Suppressor macrophage (primary cell): ENCODE measurements at places on chromosomes 2 and 18.

- DNase-seq: no peak
These were observed 168.7 kb downstream of the SETBP1 start for GRCh38 chr18:44849361-44849760.

GRCh38 chr2:102291319-102292075, 19.9 kb upstream of the IL1RL1 start:
- peak; percentile 77 for DNase-seq

GRCh38 chr2:111185361-111186022, 64.8 kb downstream of the BCL2L11 start:
- no peak for DNase-seq

DNA sequence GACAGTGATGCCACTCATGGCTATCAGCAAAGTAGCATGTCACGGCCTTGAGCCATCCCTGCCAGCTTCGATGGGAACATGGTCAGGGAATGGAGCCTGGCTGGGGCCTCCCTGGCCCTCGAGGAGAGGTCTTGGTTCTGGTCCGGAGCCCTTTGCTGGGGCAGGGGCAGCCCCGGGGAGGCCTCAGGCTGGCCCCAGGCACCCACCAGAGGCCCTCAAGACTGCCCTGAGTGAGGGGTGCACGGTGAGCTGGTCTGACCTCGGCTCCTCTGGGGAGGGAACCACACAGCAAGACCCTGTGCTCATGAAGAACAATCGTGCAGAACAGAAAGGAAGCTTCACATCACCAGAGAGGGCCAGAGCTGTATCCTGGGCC, 75.2 kb upstream of the OTOS start:
- DNase-seq: no peak

- no peak for DNase-seq
These were observed 786.9 kb downstream of the EPHA4 start for GRCh38 chr2:220785178-220785577.

DNA sequence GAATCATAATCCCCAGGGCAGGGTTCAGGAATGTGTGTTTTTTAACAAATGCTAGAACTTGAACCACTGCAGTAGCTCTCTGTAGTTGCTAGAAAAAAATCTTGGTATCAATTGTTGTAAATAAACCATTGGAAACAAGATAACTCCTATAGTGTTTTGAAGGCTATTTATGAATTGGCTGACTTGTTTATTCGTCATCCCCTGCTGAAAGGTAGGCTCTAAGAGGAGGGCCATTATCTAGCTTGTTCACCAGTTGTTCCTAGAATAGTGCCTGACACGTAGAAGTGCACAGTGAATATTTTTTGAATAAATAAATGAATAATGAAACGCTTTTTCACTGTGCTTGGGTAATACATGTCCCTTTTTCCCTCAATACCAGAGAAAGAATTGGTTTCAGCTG, 211.4 kb downstream of the BABAM2 start:
- no peak for DNase-seq
